Panc1 (cell line): ENCODE measurements at places on chromosomes 7 and 10.

- no peak for DNase-seq
These were observed 156.3 kb downstream of the NRP1 start for GRCh38 chr10:33178026-33178755.

- DNase-seq: no peak
These were observed 66.9 kb downstream of the NXPH1 start for GRCh38 chr7:8500286-8500685.

DNA sequence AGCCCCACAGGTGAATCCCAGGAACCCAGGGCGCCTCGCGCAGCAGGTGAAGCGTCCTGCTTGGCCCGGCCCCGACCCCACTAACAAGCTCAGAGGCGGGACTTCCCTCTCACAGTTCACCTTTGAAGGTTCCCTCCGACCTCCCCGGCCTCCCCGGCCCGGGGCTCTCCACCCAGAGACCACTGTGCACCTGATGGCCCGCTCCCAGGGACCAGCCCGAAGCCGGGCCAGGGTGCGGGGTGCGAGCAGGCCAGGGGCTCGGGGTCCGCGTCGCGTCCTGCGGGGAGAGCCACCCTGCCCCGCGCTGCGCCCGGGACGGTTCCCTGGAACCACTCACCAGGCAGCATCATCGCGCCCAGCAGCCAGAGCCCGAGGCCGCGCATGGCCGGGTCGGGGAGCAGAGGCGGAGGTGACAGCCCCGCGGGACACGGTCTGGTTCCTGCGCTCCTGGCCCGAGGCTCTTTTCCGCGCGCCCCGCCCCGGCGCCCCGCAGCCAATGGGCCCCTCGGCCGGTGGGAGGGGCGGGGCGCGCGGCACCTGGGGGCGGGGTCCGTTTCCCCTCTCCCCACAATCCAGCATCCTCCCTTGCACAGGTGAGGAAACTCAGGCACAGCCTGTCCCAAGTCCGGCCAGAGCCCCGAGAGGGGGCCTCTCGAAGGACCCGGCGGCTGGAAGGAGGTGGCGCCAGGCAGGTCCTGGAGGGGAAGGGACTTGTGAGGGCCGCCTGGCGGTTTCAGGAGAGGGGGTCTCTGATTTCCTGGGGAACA is at the start of gene ADAM8:
Gene ADAM8, minus strand, starts transcription at position 434 of the 767 bp plus-strand sequence. Its CDS starts 51 bp downstream, at position 383.
- DNase-seq: no peak

DNA sequence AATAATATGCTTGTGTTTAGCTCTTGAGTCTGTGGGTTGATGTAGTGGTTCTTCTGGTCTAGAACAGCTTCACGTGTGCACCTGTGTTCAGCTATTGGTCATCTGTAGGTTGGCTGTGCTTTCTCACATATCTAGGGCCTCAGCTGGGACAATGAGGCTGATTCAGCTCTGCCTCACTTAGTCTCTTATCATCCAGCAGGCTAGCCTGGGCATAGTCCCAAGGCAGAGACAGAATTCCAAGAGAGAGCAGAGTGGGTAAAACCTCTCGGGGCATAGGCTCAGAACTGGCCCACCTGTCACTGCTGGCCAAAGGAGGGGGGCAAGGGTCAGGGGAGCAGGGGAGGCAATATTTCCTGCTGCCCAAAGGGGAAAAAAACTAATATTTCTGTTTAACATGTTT is 32.0 kb upstream of the MXI1 start:
- DNase-seq: no peak

DNA sequence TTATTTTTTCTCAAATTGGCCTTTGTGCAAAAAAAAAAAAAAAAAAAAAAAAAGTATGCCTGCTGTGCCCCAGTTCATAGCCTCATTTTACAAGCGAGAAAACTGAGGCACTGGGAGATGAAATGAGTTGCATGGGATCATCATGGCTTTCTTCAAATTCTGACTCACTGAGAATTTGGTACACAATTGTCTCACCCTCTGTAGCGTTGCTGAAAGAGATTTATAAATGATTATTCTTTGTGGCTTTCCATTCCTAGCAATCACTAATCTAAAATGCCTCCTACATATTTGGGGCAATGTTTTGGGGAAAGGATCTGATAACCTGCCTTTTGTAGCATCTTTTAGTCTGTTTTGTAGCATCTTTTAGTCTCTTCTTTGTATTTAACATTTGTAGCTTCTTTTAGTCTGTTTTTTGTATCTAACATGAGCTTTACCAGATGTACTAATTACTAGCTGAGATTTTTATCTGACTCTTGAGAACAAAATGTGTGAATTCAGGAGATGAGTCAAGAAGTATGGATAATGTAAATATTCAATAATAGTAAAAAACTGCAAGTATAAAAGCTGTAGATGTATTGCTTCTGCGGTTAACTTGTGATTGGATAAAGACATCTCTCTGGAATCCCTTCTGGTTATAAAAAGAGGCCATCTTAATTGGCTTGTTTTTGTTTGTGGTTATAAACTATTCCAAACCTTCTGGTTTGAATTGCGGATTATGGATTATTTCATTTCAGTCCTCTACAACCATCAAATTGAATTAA is 161.4 kb downstream of the ARID5B start:
- no peak for DNase-seq

DNA sequence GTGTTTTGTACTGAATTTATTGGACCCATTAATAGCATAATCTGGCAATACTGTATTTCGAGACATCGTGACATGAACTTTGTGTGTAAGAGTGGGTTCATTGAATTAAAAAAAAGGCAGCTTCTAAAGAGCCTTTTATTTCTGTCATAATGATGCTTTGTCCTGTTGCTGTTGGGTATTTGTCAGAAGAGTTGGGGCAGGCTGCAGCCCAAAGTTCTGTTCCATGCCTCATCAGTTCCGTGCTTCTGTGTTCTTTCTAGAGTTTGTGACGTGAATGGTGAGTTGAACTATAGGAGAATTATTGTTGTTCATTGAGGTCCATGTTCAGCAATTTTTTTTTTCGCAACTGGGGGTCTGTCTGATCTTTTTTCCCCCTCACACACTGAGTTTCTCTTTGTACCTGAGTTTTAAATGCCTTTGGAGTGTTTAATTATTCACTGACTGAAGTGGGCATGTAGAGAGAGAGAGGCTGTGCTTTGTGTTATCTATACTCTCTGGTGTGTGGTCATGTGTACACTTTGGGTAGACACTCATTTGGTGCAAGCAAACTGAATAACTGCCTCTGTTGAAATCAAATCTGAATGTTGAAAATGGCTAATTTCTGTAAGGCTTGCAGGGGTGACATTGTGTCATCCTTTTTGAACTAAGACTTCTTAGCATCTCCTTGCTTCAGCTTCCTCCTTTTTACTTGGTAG is 69.8 kb downstream of the ADD3 start:
- DNase-seq: no peak

GRCh38 chr10:122147663-122148062 is 123.4 kb upstream of the BTBD16 start:
- DNase-seq: no peak

DNA sequence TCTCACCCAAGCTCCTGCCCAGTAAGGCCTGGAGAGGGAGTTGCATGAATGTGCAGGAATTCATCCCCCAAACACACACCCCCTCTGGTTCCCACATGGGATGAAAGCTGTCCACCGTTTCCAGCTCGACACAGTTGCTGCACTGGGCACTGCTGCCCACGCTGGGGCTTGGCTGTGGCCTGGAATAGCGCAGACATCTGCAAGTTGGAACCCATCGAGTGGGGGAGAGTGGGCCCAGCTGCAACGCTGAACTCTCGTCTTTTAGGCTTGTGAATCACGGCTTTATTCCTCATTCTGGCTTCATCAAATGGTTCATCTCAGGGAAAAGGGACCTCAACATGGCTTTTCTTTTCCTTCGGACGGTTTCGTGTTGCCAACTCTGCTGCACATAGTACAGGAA is 264.7 kb downstream of the DNAJB6 start:
- no peak for DNase-seq

DNA sequence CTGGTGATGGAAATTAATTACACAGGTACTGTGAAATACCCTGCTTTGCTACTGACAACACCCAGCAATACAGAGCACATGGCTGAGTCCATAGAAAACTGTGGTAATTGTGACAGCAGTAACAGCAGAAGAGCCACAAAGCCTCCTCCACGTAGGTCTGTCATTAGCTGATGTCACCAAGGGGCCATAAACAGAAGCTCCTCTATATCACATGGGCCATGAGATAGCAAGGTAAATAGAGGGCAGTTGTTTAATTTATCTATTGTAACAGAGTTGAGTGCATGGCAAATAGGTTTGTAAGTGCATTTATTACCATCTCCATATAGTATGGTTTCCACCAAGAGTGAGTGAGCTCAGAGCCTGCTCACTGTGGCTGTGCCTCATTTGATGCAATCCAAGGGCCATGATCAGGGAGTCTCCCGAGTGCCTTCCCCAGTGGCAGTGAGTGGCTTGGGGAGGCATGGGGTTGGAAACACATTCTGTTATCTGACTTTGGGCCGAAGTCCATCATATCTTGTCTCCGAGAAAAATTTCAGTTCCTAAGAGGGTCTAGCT is 281.2 kb downstream of the SKAP2 start:
- no peak for DNase-seq

- DNase-seq: no peak
These were observed 13.6 kb downstream of the SNX10 start for GRCh38 chr7:26305090-26305868.

DNA sequence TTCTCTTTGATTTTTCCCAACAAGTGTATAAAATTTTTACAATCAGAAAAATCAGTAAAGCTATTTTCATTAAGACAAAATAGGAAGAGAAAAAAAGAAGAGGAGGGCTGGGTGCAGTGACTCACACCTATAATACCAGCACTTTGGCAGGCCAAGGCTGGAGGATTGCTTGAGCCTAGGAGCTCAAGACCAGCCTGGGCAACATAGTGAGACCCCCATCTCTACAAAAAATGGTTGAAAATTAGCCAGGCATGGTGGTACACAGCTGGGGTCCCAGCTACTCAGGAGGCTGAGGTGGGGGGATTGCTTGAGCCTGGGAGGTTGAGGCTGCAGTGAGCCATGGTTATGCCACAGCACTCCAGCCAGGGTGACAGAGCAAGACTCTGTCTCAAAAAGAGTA is 172.3 kb downstream of the AKR1D1 start:
- no peak for DNase-seq

DNA sequence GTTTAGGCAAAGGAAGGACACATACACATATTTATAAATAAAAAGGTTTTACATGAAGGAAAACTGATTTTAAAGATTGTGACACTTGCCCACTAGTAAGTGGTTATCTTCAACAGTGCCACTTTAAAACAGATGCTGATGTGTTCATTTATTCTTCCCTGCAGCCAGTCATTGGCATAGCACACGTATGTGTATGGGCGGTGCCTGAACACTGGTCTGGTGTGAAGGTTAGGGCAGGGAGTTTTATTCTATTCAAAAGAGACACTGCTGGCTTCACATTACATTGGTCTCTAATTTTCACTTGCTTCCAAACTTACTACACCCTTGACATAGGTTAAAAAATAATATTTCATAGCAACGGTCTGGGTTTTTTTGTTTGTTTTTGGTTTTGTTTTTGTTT is 57.9 kb downstream of the NOD1 start:
- no peak for DNase-seq

DNA sequence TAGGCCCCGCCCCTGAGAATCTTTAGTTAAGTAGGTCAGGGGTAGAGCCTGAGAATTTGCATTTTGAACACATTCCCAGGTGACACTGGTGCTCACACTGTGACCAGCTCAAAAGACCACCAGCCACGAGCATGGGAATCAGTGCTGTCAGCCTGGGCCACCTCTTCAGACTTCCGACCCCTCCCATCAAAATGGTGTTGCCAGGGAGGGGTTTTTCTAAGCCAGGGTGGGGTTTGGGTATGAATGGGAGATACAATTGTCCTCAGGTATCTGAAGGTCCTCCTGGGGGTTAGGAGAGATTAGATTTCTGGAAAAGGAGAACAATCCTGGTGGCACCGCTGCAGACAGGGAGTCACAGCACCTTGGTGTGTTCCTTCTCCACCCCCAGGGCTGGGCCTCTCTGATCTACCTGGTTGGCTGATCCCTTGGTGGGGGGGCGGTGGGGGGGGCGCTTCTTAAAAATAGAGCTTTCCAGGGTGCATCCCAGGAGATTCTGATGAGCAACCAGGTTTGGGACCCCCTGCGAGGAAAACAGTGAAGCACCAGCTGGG is 111.5 kb upstream of the ANLN start:
- DNase-seq: no peak

- DNase-seq: no peak
These were observed 227.4 kb downstream of the TCERG1L start for GRCh38 chr10:131083915-131084790.

GRCh38 chr10:70115948-70116682 is 16.5 kb downstream of the AIFM2 start:
- DNase-seq: peak; percentile 41

DNA sequence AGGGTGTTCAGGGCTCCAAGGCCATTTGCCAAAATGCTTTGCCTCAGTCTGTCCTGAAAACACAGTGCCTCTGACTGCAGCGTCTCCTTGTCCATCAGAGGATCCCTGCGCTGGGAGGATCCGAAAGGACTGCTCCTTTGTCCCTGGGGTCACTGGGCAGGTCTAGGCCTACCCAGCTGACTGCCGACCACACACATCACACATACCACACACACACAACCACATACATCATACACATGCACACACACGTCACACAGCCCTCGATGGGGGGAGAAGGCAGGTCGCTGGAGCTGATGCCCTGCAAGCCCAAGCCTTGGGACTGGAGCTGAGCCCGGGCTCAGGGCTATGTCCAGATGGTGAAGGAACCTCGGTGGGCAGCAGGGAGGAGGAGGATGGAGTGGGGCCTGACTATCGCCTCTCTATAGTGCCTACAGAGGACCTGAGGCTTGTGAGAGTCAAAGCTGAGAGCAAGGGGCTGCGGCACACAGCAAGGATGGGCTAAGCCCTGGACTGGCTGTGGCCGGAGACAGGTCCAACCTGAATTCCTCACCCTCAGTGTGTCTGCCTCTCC is 29.1 kb downstream of the GPRIN2 start:
- no peak for DNase-seq

DNA sequence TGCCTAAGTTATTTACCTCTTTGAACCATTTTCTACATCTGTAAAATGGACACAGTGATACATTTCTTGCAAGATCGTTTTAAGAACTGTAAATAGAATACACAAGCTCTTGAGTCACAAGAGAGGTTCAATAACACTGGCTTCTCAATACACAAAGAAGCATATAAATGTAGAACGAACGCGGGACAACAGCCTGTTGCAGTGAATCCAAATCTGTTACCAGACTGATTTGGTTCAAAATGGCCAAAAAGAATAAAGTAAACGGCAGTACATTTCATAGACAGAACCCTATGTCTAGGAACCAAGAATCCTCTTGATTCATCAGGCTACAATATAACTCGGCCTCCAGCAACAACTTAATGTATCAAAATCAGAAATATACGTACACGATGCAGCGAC is 701 bp downstream of the MTPAP start:
- DNase-seq: no peak

DNA sequence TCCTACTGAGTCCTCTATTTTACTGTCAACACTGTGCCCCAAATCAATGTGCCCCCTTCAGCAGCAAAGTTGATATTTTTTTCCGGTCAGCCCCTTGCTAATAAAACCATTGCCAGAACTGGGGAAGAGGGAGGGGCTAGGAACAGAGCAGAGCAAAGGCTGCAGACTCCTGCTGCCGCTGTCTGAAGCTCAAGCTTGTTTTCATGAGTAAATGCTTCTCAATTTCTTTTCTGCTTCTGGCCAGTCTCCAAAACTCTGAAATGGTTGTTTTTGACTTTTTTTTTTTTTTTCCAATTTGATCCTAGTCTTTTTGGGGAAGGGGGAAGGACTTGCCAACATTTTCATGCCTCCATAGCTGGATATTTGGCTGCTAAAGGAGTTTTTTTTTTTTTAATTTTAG is 26.7 kb upstream of the PROSER2 start:
- DNase-seq: no peak

- no peak for DNase-seq
These were observed 96.4 kb downstream of the FOXL3 start for GRCh38 chr7:386385-386784.

GRCh38 chr10:46520941-46521340 is 35.5 kb downstream of the GPRIN2 start:
- no peak for DNase-seq
